ENCODE measurements at places on chromosomes 1 and 21.

- DNase-seq, result no peak
These were observed 1.8 kb downstream of the RAB13 start for GRCh38 chr1:153984123-153984894.

DNA sequence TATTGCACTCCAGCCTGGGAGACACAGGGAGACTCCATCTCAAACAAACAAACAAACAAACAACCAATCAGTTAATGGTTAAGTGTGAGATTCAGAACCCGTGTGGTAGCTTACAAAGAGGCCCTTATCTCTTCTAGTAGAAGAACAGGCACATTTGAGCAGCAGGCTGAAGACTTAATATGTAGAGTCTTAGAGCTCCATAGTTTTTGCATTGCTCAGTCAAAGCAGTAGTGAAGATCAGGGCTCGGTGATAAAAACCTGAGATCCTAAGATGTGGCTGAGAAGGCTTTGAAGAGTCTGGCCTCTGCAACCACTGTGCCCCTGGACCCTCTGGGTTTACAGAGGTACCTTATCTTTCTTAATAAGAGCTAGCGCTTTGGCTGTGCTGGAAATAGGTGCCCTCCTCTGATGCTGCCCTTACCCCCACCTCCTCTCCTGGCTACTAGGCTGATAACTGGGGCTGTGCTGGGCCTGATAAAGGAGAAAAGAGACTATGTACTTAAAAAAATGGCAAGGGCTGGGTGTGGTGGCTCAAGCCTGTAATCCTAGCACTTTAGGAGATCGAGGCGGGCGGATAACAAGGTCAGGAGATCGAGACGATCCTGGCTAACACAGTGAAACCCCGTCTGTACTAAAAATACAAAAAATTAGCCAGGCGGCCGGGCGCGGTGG lies 10.5 kb upstream of the UCK2 start:
- DNase-seq, result no peak

- DNase-seq, result no peak
These were observed 59.4 kb downstream of the PAPPA2 start for GRCh38 chr1:176522310-176522845.

DNA sequence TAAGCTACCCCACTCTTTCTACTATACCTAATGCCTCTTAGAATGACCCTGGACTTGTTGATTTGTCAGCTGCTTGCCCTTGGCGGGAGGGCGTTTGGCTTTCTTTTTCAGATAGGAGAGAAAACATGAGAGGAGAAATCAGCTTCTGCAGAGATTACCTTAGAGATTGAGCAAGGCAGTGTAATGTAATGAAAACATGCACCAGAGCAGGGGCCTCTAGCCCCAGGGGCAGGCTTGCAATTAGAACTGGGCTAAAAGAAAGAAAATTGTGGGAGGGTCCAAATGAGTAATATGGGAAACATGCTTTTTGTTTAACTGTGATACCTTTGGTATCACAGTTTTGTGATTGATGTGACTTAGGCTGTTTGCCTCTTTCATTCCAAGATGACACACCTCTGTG lies 89.7 kb downstream of the PBX1 start:
- no peak for DNase-seq

DNA sequence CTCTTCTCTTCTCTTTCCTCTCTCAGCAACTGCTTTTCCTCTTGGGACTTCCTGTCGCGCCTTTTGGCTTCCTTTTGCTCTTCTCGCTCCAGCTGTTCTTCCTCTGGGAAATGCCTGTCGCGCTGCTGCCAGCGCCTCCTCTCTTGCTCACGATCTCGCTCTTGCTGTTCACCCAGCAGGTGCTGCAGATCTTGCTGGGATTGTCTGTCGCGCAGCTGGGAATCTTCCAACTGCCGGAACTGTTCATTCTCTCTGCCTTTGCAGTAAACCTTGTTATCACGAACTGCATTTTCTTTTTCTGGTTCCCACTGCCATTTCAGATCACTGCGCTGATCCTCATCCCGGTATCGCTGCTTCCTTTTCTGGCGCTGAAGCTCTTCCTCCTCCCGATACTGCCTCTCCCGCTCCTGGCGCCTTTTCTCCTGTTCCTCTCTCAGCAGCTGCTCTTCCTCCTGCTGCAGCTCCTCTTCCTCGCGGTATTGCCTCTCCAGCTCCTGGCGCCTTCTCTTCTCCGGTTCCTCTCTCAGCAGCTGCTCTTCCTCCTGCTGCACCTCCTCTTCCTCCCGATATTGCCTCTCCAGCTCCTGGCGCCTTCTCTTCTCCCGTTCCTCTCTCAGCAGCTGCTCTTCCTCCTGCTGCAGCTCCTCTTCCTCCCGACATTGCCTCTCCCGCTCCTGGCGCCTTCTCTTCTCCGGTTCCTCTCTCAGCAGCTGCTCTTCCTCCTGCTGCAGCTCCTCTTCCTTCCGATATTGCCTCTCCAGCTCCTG lies 5.8 kb downstream of the TCHH start:
- DNase-seq, result no peak

DNA sequence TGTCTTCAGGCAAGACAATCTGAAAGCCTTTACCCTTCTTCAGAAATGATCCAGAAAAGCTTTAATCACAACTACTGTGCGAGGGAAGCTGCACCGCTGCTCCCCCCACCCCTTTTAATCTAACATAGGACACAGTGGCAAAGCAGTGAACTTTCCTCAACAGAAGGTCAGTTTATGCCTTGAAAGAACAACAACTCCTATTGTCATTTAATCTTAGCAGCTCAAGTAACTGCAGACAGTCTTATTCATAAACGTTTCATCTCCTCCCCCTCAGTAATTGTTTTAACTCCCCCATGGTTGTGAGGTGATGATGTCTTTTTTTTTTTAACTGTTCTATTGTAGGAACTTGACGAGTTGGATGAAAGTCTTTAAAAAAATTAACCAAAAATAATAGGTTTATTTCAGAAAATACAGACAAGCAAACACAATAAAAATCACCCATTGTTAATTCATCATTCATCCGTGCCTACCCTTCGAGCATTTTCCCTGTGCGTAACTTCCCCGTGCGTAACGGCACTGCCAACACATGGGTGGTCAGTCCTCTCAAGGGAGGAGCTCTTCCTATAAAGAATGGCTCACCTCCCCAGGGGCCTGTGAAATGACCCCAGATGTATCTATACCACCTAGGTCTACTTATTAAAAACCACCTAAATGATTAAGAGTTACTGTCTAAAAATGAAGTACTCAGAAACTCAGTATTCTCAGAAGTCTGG lies 3.3 kb upstream of the ADAR start:
- DNase-seq, result no peak
